ENCODE measurements at places on chromosomes 5 and 9.

GRCh38 chr5:168172760-168173223, 118.7 kb upstream of the WWC1 start:
- DNase-seq = no peak

- DNase-seq = no peak
Measured at GRCh38 chr9:100150214-100150613, 51.2 kb downstream of the INVS start.

DNA sequence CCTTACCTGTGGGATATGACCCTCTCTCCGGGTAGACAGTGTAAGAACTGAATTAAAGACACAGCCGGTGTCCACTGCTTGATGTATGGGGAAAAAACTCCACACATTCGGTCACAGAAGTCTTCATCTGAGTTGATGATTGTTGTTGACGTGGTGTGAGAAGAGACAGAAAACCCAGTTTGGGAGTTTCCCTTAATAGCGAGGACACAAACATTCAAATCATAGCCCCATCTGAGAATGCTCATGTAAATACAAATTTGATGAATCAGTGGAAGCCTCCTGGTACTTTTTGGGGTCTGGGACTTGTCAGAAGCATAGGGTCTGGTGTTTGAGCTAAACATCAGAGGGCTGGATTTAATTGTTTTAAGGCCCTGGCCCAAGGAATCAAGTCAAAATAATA, 11.0 kb downstream of the HAVCR1 start:
- DNase-seq = no peak

DNA sequence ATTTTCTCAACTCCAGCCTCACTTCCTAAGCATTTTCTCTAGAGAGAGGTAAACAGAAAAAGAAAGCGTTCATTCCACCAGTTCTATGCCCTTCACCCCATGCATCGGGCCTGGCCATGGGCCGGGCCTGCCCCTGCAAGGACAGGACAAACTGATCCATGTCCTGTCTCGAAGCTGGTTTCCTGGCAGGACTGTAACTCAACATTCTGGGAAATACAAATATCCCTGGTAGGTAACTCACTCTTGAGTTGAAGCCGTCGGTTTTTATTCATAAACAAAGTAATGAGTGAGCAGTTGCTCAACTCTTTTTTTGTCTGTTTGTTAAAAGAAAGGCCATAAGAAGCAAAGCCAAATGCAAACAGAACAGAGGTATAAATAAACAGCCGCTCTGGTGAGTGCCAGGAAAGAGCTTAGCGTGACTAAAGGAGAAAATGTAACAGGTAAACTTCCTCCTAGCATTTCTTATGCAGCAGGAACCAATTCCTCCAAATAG, 64.4 kb upstream of the DNAH5 start:
- DNase-seq = no peak

DNA sequence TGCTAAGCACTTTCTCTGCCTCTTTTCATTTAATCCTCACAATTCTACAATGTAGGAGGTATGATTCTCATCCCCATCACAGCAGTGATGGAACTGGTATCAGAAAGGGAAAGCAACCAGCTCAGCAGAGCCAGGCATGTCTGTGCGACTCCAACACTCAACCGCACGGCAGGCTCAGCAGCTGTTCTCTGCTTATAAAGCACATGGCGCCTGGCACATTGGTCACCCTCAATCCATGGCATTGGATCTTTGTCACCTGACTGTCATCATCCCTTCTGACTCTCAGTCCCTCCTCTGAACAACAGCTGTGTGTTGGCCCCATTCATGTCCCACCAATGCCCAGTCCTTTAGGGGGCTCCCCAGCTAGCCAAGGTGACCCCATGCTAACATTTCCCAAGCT, 45.1 kb upstream of the HAND1 start:
- no peak for DNase-seq

DNA sequence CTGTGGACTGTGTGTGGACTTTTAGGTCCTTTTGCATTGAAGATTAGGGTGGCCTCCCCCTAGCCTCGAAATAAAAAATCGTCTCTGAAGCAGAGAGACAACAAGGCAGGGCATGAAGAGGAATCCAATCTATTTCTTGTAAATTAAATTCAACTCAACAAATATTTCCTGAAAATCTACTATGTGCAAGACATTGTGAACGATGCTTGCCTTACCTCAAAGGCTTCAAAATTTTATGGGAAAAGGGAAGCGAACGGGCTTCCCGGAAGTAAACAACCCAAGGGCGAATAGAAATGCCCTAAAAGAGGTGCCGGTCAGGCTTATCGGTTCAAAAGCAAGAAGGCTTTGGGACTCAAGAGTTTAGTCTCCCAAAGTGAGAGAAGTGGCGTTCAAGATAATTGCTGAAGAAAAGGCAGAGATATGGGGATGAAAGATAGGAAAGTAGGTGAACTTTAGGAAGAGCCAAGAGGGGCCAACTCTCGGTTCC, 525 bp downstream of the KIF24 start:
- no peak for DNase-seq

DNA sequence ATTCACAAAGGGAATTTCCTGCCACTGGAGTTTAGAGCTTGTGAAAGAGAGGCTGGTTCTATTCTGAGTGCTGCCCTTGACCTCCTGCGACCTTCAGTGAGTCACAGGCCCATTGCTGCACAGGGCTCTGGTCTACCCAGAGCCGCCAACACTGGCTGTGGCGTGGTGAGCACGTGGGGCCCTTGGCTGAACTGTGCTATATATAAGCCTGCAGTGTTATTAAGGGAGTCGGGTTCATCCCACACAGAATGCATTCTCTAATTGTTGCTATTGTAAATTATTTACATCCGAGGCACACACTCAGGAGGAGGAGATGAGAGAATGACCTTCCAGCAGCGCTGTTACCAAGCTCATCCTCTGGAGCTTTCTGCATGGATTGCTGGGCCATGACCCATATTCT, 47.1 kb downstream of the BRINP1 start:
- DNase-seq = no peak

GRCh38 chr5:84016085-84016484, 295.4 kb upstream of the HAPLN1 start:
- DNase-seq = no peak

DNA sequence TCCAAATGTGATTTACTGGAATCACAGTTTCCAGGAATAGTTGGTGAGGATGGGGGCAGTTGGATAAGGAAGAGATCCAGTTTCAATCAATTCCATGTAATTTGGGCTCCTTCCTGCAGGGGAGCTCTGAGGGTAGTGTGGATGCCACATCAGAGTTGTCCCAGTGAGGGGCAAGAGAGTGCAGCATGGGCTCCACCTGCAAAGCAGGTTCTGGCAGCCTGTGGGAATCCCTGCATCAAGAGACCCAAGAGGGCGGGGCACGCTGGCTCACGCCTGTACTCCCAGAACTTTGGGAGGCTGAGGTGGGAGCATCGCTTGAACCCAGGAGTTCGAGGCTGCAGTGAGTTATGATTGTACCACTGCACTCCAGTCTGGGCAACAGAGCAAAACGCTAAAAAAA, 188.5 kb downstream of the CACNA1B start:
- DNase-seq = no peak

GRCh38 chr9:71755869-71756268, 12.4 kb downstream of the CEMIP2 start:
- DNase-seq = no peak

DNA sequence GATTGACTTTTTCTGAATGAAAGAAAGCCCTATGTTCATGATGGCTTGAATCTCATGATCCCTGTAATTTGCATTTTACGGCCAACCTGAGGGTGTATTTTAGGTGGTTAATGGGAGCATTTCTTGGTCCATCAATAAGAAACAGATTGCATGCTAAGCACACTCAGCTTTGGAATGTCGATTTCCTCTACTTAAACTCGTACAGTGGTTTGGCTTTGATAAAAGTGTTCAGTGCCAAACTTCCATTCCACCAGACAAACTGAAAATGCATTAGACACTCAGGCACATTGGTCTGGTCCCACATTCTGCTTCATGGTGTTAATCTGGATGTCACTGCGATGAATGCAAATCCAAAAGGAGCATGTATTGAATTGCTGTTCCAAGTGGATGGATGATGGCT, 77.0 kb downstream of the VCAN start:
- DNase-seq = no peak

GRCh38 chr9:100724886-100725285, 147.0 kb downstream of the CAVIN4 start:
- no peak for DNase-seq

GRCh38 chr5:146494656-146495055, 21.3 kb downstream of the GPR151 start:
- no peak for DNase-seq

DNA sequence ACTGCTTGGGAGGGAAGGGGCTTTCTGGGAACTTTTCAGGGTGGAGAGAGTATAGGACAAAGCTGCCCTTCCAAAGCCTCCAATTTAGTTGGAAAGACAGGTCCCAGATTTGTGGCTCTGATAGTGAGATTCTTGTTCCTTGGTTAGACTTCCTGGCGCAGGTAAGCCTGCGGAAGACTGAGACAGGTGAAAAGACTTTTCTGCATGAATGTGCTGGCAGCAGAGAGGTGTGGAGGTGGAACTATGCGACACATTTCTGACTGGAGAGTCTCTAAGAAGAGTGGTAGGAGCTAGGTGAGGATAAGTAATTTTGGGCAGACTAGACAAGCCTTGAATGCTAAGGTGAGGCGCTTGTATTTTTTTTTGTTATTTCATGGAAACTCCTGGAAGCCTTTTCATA, 29.9 kb downstream of the NANS start:
- DNase-seq = no peak

GRCh38 chr5:104494083-104494482, 931.5 kb upstream of the NUDT12 start:
- no peak for DNase-seq

DNA sequence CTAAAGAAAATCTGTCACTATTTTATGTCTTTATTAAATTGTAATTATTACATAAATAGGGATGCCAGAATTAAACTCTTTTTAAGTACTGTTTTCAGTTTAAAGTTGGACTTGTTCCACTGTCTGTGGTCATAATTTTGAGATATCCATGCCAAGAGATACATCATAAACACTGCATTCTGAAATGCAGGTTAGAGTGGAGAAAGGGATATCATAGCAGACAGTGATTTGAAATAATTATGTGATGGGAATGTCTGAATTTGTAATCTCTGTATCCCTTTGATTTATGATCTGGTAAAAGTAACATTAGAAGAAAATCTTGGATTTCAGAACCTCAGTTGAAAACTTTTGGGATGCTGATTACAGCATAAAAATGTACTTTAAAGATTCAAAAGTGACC, 222.1 kb downstream of the GOLPH3 start:
- no peak for DNase-seq

Data from stimulated activated naive CD8-positive, alpha-beta T cell treated with anti-CD3 and anti-CD28 coated beads, Interleukin-15, amount 100 ng/mL, for 72 hours (primary cell).